ENCODE measurements at places on chromosomes 5 and 9.

- no peak for DNase-seq
These were observed 127.2 kb upstream of the SLC25A48 start for GRCh38 chr5:135707302-135707701.

DNA sequence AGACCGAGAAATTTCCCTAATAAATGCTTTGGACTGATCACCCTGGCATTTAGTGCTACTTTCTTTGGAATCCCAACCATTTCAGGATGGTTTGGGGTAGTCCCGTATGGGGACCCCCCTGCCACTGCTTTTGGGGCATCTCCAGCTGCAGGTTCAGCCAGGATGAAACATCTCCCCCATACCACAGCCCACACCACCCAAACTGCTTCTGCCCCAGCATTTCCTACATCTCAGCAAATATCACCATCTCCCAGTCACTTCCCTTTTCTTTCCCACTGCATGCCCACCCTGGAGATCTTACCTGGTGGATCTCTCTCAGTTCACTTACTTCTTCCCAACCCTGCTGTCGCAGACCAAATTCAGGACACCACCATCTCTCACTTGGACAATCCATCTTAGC lies 4.8 kb upstream of the P4HA2 start:
- no peak for DNase-seq

DNA sequence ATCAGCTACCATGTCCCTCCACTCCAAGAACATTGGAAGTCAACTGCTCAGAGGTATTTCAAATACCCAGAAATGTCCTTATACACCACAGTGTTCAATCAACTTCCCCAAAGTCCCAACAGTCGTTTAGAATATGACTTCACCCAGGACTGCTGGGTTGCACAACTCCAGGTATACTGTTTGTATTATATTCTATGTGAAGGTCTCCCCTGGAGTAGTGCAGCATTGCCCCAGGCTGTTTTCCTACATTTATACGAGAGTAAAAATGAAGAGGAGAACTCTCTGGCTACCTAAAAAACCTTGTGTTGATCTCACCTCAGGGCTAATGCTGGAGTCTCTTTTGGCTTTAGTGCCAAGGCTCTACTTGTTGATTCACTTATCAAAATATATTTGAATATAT lies 183.6 kb upstream of the MAP3K1 start:
- no peak for DNase-seq

DNA sequence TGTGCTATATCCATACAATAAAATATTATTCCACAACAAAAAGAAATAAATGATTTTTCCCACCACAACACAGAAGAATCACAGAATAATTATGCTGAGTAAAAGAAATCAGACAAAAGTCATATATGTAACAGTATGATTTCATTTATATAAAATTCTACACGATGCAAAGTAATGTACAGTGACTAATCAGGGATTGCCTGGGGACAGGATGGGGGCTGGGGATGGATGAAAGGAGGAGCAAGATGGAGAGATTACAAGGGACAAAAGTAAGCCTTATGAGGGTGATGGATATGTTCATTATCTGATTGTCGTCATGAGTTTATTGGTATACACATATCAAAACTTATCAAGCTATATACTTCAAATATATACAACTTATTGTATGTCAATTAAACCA lies 154.0 kb downstream of the FBN2 start:
- no peak for DNase-seq

GRCh38 chr9:97660340-97660739 lies 26.7 kb downstream of the NCBP1 start:
- DNase-seq, result no peak

DNA sequence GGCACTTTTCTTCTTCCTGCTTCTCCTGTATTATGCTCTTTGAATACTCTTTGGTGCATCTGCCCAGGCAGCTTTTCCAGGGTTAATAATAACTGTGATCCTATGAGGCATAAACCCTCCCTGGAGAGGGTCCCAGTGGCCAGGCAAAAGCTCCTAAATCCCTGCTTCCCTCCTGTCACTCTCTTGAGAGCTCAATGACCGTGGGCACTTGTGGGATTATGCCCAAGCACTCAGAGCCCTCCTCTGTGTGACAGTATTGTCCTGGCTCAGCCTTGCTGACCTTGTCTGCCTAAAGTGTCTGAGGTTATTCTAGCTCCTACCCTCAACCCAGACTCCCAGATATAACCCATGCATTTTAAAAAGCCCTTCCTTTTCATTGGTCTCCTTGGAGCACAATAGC lies 51.9 kb downstream of the GALNT10 start:
- DNase-seq, result no peak

GRCh38 chr5:2288466-2288865 lies 405.7 kb upstream of the IRX4 start:
- no peak for DNase-seq

DNA sequence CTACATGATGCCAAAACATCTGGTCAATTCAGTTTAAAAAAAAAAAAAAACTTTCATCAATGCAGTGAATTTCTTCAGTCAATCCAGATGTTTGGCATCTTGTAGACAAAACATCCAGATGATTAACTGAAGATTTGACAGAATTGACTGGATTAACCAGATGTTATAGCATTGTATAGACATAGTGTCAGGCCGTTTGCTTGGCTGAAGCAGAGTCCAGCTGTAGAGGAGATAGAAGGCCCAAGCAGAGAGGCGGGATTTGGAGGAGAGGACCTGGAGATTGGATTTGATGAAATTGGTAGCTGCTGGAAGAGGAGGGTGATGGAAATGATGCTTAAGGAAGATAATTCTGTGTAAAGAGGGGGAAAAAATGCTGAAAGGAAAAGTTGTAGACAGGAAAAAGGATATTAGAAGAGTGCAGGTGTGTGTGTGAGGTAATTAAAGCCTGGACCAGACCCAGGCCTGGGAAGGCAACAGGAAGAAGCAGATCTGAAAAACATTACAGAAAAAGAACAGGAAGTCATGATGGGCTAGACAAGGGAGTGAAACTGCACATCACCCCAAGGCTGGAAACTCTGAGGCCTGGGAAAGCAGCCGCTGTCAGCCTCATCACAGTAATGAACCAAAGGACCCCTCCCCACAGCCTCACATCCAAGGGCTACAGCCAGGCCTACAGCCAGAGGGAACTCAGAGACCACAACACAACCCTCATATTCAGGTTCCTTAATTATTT lies 258.3 kb downstream of the CWC27 start:
- DNase-seq, result no peak
